ENCODE measurements at places on chromosomes 7 and 10.

GRCh38 chr7:50276483-50276882, 28.0 kb upstream of the IKZF1 start:
- no peak for DNase-seq

DNA sequence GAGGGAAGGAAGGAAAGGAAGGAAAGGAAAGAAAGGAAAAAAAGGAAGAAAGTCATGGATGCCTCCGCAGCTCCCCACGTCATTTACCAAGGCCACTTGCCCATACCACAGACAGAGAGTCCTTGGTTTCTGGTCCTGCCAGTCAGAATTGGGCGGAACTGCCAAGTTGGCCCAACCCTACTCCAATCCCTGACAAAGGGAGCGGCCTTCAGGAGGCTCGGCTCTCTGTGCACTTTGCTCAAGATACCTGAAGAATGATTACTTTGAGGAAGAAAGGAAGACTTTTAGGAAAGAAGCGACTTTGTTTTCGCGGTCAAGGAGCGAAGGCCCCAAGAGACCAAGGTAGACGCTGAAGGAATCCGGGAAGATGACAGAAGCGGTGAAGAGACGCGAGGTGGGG, 49.1 kb upstream of the FXYD4 start:
- no peak for DNase-seq

- DNase-seq: no peak
These were observed 93.9 kb downstream of the LYZL2 start for GRCh38 chr10:30535677-30536076.

GRCh38 chr10:126016156-126016805, 119.9 kb downstream of the FANK1 start:
- no peak for DNase-seq

DNA sequence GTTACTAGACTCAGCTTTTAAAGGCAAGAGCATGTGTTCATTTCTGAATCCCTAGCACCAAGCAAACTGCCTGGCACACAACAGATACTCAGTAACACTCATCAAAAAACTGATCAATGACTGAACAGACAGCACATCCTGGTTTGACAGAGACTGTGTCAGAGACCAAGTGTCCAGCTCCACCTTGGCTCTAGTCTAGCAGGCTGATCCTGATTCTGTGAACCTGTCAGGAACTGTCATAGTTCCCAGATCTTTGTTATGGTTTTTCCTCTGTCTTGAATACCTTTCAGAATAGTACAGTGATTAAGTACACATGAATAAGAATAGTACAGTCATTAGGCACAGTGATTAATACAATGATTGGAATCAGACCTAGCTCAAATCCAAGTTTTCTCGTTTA, 53.0 kb downstream of the TPK1 start:
- no peak for DNase-seq

GRCh38 chr7:142138996-142139395, 27.5 kb downstream of the MGAM2 start:
- no peak for DNase-seq

DNA sequence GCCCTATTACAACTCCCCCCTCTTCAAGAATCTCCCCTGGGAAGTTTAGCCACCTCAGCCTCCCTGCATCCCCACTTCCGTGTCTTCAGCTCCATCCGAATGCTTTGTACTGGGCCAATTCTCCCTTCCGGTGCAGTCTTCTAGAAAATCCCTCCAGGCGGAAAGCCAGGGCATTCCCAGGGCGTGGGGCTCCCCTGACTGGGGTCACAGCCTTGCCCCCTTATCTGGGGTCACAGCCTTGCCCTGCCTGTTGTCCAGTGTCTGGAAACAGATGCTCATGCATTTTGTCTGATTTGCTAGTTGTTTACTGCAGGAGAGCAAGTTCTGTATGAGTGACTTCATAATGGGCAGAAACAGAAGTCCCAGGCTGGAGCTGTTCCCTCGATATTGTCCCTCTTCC, 112.5 kb upstream of the TCERG1L start:
- no peak for DNase-seq

DNA sequence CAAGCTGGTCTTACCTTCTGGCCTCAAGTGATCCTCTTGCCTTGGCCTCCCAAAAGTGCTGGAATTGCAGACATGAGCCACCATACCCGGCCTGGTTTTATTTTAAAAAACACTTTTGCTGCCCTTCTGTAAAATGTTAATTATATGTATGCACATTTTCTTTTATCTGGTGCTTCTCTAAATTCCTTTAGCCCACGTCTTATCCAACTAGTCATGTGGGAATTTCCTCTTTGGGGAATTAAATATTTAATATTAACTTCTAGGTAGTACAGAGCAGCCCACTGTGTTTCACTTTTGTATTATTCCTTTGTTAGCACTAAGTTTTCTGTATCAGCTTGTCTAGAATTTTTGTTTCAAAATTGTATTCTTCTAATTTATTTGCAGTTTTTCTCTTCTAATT, 181.7 kb upstream of the KAT6B start:
- no peak for DNase-seq

GRCh38 chr7:29463504-29464158, 100.0 kb upstream of the PRR15 start:
- DNase-seq: no peak

Data from GM03348 (cell line).